T-helper 17 cell (primary cell): ENCODE measurements at places on chromosomes 7 and 10.

- no peak for DNase-seq
Measured at GRCh38 chr10:24912215-24912614, 40.2 kb downstream of the PRTFDC1 start.

- DNase-seq = no peak
Measured at GRCh38 chr7:34756025-34756437, 98.0 kb downstream of the NPSR1 start.

- no peak for DNase-seq
Measured at GRCh38 chr10:110682348-110682747, 38.2 kb downstream of the RBM20 start.

DNA sequence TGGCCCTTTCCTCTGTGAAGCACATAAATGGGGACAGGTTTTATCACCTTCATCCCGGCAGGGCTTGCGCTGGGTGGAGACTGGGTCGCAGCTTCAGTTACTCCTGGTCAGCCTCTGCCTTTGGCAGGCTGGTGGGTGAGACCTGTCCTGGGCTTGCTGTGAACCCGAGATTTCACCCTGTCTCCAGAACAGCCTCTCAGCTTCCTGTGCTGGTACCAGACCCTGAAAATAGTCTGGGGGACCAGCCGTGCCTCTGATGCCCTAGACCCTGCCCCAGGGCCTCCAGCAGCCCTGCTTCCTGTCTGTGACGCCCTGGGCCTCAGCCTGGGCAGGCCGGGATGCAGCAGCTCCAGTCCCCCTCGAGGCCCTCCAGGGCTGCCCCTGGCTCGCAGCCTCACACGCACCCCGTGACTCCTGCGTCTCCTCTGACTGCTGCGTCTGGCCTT lies 13.2 kb upstream of the PWWP2B start:
- DNase-seq = no peak

DNA sequence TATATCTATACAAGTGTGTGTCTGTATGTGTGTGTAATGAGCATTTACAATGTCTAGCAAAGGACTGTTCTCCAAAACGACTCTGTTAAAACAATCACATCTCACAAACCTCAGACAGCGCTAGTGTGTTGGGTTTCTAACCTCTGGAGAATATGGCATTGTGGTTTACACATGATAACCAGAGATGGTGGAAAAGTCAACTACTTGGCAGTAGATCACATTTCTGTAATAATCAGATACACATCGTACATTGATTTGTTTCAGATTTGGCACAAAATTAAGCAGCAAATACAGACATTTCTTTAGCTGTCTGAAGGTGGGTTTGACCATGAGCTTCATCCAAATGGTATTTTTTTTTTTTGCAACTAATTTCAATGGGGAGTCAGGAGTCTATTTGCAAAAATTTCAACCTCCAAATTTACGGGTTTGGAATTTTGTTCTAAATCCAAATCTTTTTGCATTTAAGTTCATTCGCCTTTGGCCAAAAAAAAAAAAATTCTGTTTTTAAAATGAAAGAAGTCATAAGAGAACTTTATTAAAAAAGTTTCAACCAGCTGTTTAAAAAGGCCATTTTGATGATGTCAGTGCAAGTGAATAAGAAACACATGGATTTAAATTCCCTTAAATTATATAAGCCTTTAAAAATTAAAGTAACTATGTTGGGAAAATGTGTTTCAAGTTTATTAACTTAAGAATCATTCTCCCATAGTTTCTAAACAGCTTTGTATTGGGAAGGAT lies 127.8 kb downstream of the TMEM26 start:
- DNase-seq = no peak

- DNase-seq = no peak
Measured at GRCh38 chr7:35792472-35792871, 8.4 kb upstream of the SEPTIN7 start.

DNA sequence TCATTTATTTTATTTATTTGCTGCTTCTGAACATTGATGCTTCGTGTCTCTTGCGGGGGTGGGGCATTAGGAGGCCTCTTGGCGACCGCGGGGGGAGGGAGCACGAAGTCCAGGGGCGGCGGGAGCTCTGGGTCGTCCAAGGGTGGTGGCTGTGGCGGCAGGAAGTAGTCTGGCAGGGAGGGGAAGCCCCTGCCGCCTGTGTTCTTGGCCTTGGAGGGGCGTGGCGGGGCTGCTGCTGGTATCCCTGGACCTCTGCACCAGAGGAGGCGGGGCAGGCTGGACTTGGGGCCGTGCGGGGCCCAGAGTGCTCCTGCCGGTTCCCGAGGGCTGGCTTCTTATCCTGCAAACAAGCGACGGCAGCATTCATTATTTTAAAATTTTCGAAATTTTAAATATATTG lies 70.5 kb upstream of the ABI1 start:
- DNase-seq = no peak
